ENCODE measurements at places on chromosomes 5 and 9.

- DNase-seq: peak; percentile 24
Observed at GRCh38 chr9:90219548-90220118, 423.0 kb downstream of the DIRAS2 start.

DNA sequence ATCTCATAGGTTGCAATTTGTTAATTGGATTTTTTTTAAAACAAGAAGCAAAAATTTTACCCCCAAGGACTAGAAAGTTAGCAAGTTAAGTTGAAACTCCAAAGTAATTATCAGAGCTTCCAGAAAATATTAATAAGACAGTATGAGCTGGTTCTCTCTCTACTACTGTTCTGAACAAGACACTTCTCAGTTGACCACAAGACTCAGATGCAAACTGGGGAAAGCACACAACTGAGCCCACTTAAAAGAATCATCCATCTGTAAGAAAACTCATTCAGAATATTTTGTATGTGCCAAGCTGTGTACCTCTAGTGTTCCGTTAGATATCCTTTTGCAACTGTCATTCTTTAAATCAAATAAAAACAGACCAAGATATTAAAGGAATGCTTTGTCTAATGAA is 60.0 kb downstream of the MAP1B start:
- DNase-seq: no peak

DNA sequence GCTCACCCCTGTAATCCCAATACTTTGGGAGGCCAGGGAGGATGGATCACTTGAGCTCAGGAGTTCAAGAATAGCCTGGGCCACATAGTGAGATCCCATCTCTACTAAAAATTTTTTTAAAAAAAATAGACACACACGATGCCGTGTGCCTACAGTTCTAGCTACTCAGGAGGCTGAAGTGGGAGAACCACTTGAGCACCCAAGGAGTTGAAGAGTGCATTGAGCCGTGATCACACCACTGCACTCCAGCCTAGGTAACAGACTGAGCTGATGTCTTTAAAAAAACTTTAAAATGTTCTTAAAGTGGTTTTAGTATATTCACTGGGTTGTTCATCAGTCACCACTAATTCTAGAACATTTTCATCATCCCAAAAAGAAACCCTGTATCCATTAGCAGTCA is 51.9 kb upstream of the RNF38 start:
- DNase-seq: no peak

DNA sequence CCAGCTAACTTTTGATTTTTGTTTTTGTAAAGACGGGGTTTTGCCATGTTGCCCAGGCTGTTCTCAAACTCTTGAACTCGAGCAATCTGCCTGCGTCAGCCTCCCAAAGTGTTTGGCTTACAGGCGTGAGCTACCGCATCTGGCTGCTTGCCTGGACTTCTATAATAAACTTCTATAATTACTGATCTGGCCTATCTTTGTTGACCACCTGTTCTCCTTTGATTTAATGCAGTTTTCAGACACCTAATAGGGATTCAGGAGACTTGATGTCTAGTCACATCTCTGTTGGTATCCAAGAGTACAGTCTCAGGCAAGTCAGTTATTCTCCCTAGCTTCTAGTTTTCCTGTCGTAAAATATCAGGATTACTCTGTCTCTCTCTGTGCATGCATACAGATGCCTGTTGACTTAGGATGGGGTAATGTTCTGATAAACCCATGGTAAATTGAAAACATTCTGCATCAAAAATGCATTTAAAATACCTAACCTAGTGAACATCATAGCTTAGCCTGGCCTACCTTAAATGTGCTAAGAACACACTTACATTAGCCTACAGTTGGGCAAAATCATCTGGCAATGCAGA is 51.5 kb upstream of the NR3C1 start:
- no peak for DNase-seq

- DNase-seq: no peak
Observed at GRCh38 chr5:127887282-127887681, 184.1 kb downstream of the CCDC192 start.

DNA sequence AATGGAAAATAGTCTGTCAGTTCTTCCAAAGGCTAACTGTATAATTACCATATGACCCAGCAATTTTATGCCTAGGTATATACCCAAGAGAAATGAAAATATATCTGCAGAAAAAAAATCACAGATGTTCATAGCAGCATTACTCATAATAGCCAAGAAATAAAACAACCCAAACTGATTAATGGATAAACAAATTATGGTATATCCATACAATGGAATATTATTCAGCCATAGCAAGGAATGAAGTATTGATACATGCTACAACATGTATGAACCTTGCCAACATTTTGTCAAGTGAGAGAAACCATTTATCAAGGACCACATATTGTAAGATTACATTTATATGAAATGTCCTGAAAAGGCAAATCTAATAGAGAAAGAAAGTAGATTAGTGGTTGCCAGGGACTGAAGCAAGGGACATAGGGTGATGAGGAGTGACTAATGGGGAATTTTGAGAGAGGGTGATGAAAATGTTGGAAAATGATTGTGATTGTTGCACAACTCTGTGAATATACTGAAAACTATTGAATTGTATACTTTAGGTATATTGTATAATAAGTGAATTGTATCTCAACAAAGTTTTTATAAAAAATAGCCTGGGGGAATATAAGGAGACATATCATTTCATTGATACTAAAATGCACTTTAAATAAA is 114.4 kb downstream of the PBX3 start:
- DNase-seq: peak; percentile 20

All from MCF 10A (cell line).